ENCODE measurements at places on chromosomes 11 and 22.

- peak; percentile 87 for DNase-seq
Measured at GRCh38 chr11:130719220-130719915, 196.9 kb downstream of the SNX19 start.

- DNase-seq: no peak
Measured at GRCh38 chr22:35521358-35522224, 19.0 kb upstream of the RASD2 start.

DNA sequence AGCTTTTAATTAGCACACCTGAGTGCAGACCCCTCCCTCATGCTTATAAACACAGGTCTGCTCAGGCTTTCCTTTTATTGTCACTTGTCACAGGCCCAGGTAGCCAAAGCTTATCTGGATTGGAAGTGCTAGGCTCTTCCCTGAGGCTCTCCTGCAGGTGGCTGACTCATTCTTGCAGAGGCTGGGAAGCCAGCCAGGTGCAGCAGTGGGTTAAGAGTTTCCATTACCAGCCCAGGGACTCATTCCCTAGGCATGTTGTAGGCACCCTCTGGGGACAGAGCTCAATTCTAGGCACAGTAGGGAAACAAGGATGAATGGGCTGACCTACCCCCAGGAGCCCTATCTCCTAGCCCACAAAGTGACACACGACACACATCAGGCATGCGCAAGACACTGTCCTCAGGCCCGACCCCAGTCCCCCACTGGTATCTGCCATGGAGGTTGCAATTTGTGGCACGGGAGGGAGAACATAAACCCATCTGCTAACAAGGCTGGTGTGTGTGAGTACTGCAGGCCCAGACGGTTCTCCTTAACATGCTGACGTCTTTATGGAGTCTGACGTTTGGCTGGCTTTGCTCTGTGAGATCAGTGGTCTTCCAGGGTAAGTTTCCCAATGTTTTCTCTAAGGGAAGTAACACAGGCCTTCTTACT is 94.2 kb downstream of the ABTB2 start:
- peak; percentile 84 for DNase-seq

DNA sequence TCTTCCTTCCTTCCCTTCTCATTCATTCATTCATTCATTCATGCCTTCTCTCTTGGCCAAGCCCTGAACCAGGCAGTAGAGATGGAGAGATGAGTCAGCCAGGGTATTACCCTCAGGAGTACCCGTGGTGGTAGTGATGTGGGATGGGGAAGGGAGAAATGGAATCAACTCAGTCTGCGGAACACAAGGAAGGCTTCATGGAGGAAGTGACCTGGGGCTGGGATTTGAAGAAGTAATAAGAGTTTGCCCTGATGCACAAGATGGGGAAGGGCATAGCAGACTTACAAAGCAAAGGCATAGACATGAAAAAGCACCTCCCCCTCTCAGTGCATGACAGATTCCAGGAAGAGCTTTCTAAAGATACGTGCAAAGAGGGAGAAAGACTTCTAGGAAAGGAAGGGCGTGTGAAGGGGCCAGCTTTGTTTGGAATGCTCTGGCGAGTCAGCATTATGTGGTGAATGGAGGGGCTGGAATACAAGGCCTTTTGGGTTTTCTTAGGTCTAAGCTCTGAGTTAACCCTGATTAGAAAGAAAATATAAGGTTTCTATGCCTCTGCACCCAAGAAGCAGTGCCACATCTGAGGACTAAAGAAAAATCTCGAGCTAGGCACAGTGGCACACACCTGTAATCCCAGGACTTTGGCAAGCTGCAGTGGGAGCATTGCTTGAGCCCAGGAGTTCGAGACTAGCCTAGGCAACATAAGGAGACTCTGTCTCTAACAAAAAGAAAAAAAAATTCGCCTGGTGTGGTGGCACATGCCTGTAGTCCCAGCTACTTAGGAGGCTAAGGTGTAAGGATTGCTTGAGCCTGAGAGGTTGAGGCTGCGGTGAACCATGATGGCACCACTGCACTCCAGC is 36.4 kb upstream of the ACER3 start:
- DNase-seq: peak; percentile 77

- no peak for DNase-seq
Measured at GRCh38 chr11:65298131-65298535, 16.5 kb upstream of the CDC42EP2 start.

All from fibroblast of skin of right quadriceps (primary cell).